NCI-H526 treated with DMSO at 0.1 percent for 48 hours (cell line): ENCODE measurements at places on chromosomes 7 and 10.
A peak's percentile ranks its signal among the peaks of the same experiment; 100 is the strongest.

- DNase-seq = no peak
Observed at GRCh38 chr10:69047111-69047832, 40.6 kb upstream of the SRGN start.

DNA sequence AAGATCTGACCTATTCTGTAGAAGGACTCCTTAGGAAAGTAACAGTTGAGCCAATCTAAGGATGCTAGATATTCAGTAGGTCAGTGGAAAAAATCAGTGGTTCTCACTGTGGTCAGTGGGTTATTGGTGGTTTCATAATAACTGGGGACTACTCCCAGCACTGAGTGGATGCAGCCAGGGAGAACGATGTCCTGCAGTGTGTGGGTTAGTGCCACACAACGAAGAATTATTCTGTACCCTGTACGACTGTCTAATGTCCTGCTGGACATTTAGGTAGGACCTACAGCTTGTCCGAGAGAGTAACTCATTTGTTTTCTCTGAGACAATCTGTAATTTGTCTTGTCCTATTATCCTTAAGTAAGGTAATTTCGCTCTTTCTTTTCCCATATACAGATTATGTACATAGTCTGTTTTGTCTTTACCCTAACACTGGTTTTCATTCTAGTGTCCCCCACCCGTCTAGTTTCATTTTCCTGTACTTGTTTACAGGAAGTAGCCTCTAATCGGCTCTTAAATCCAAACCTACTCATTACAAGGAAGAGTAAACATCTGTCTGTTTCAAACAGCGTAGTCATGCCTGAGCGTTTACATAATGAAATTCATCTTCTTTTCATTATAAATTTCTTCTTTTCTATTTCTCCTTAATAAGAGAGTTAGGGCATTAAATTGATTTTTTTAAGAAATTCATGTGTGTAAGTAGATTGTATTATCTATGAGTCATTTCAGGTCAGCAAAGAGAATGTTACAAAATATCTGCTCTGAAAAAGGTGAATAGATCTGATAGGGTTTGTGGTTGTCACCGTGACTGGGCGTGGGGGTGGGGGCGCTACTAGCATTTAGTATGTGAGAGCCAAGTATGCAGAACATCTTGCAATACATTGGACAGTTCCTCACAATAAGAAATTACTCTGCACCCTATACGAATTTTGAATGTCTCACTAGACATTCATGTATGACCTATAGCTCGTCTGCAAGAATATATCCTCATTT is 8.3 kb upstream of the ZC3HAV1L start:
- DNase-seq = no peak

GRCh38 chr10:112624546-112625048 is 177.6 kb downstream of the VTI1A start:
- DNase-seq = no peak

DNA sequence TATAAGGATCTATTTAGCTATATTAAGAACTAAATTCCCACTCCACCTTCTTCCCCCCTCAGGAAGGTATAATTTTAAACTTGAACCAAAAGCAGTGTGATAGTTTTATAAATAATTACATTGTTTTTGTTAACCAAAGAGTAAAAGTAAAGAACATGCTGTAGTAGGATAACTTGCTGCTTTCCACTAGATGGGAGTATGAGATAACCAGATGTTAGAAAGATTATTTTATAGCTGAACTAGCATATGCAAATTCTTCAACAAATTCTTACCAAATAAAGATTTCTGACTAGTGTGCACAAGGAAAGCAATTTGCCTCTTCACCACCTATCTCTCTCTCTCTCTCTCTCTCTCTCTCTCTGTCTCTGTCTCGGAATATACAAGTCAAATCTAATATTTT is 31.8 kb downstream of the TES start:
- DNase-seq = no peak

DNA sequence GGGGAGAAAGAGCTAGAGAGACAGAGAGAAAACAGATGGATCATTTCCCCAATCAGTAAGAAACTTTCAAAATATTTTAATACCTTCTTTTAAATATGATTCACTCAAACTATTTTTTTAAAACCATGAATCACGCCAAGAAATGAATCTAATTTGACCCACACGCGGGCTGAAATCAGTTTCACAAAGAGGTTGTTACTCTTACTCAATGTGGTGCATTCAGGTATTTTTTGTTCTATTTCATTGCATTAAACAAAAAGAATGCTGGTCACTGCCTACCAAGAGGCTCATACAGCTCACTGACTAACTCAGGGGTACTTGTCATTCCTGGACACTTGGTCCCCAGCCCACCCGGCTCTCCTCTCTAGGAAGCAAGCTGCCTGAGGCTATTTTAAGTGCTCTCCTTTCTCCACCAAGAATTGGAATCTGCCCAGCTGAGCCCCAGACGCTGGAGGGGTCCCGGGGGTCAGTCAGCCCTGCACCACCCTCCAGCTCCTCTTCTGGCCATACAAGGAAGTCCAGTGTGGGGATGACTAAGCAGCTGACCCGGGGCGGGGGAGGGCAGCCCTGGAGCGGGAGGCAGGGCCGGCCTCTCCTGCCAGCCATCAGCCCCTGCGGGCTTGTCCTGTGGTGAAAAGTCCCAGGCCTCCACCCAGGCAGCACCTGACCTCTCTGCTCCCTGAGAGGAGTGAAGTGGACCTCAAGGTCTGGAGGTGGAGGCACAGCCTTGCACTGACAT is 21.7 kb upstream of the PFKP start:
- DNase-seq = no peak

DNA sequence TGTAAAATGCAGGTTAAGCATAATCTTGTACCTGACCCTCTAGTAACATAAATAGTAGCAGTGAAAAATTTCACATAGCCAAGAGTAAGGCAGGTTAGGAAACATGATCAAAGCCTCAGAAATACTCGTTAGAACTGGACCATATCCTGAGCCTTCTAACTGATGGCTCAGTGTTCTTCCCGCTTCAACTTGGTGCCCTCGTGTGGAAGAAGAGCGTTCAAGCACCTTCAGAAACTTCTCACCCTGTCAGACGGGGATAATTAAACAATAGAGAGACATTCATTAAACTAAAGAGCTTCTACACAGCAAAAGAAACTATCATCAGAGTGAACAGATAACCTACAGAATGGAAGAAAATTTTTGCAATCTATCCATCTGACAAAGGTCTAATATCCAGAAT is 124.5 kb downstream of the MYOF start:
- peak; percentile 1 for DNase-seq

DNA sequence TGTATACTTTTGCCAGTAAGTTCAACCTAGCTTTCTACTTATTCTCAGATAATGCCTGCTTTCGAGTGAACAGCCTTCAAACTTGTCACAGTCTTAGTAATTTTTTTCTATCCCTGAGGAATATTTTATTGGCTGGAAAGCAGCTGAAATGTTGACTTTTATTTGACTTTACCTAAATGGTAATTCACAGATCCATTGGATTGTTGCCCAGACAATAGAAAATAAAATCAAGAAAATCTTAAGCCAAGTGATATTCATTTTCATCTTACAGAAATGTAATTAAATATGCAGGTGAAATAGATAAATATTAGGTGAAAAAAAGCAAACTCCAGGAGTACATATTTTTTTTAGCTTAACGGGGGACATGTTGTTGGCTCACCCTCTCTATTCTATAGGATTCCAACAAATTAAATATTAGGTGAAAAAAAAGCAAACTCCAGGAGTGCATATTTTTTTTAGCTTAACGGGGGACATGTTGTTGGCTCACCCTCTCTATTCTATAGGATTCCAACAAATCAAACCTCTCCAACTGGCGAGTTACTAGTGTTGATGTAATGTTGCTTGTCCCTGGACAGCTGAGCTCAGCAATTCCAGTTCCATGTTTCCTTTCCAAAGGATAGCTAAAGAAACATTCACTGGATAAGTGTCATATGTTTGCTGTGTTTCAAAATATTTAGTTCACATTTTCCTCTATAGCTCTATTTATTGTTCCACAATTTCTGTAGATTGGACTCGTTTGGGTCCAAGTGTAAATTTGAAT is 4.2 kb downstream of the TMEM26 start:
- DNase-seq = no peak

DNA sequence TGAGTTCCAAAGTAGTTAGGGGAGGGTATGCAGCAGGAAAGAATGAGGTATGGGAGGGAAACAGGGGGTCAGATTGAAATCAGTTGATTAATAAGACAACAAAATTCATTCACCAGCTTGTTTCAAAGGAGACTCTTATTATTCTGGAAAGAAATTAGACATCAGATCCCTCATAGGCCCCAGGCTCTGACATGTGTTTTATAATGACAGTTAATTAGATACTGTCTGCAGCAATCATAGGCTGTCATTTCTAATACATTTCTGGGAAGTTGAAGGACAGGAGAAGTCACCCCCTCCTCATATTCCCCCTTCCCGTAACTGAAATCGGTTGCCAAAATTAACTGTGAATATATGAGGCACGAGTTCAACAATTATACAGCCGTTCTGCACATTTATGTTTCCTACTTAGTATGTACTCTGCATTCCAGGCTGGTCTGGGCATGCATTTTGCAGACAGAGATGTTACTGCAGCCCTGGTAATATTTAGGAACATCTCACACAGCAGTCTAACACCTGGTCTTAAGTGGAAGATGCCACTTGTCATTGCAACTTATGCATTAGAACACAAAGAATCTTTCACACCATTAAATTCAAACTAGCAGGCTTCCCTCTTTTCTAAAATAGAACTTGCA is 355.2 kb upstream of the LRGUK start:
- no peak for DNase-seq

GRCh38 chr10:80421707-80422536 is 13.6 kb downstream of the PRXL2A start:
- DNase-seq = peak; percentile 55

GRCh38 chr7:151374726-151375125 is 33.1 kb downstream of the NUB1 start:
- no peak for DNase-seq

- no peak for DNase-seq
Observed at GRCh38 chr7:36601601-36602000, 122.7 kb downstream of the AOAH start.

DNA sequence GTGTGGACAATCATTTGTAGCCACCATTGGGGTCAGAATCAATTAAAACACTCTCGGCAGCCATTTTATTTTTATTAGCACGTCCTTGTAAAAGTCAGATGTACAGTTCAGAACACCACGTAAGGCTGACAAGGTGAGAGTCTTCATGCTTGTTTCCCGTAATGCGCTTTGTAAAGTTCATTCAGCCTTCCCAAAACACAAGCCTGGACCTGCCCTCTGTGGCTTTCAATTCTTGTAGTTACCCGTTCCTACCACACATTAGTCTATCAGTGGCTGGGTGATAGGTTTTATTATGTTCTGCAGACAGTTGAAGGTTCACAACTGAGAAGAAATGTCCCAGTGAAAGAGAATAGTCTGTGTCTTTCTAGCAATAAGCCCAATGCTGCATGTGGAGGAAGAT is 35.4 kb downstream of the GAD2 start:
- DNase-seq = no peak

- DNase-seq = peak; percentile 95
Observed at GRCh38 chr7:99438573-99439480, at the start of the genes CPSF4 and PTCD1. Gene CPSF4, plus strand, starts transcription at chr7:99438943. Its CDS starts 140 bp downstream, at chr7:99439083. Gene PTCD1, minus strand, starts transcription at chr7:99438798. Its CDS starts 3,556 bp downstream, at chr7:99435242.

- no peak for DNase-seq
Observed at GRCh38 chr10:3222068-3222467, 49.5 kb upstream of the PITRM1 start.

GRCh38 chr10:71278691-71279588 is 40.1 kb upstream of the SLC29A3 start:
- DNase-seq = no peak

- DNase-seq = no peak
Observed at GRCh38 chr10:79049931-79050895, 18.6 kb upstream of the ZMIZ1 start.

GRCh38 chr10:126375926-126376554 is 12.2 kb downstream of the ADAM12 start:
- DNase-seq = no peak

GRCh38 chr7:131898418-131898817 is 342.0 kb upstream of the PODXL start:
- no peak for DNase-seq

DNA sequence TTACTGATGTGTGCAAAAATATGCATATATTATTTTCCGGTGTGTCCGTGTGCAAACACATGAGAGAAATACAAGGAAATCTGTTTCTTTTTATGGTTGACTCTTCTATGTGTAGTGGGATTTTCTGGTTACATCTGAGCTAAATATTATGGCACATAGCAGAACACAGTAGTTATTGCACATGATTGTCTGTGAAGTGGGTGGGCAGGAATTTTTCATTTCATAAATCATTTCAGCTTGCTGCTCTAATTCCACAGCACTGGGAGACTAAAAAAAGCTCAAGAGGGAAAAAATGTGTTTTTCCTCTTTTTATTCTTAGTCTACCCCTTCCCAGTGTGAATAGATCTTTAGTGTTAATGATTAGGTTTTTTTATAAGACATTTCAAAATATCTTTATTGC is 197.9 kb downstream of the MBL2 start:
- no peak for DNase-seq

- DNase-seq = no peak
Observed at GRCh38 chr7:39621784-39622411, 1.5 kb upstream of the RALA start.

DNA sequence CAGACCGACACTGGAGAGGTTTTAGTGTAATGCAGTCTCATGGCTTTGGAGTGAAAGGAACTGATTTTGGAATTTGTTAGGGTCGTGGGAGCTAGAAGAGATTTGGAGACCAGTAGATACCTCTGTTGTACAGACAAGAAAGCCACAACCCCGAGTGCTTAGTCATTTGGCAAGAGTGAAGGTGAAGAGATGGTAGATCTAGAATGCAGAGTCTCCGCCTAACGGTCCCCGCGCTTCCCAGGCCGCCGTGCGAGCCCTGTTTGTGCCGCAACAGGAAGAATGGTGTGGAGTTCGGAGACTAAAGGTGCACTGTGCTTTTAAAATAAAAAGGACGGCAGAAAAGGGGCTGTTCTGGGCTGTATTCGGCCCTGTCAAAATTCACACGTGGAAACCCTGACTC is 186.7 kb downstream of the ADARB2 start:
- DNase-seq = no peak

GRCh38 chr7:6350433-6351058 is 78.1 kb upstream of the CYTH3 start:
- no peak for DNase-seq

DNA sequence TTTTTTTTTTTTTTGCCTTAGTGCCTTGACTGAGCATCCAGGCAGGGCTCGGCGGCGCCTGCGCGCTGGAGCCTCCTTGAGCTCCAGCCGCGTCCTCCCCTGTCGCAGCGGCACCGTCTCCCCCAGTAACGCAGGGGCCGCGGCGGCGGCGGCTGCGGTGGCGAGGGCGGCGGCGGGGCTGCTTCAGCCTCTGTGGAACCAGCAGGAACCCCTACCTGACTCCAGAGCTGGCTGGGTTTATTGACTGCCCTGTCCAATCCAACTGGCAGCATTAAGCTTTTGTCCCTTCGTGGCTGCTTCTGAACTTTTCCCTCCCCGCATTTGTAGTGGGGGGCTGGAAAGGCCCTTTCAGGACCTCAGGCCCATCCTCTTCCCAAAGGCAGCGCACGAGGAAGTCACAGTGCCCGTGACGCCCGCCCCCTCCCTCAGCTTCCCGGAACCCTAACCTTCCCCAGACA is at the start of gene GPR85:
GPR85 (minus strand) TSS at position 397 of the 458 bp plus-strand sequence. CDS start 2,106 bp downstream, outside the sequence.
- peak; percentile 57 for DNase-seq
